ENCODE measurements at places on chromosomes 7 and 10.

DNA sequence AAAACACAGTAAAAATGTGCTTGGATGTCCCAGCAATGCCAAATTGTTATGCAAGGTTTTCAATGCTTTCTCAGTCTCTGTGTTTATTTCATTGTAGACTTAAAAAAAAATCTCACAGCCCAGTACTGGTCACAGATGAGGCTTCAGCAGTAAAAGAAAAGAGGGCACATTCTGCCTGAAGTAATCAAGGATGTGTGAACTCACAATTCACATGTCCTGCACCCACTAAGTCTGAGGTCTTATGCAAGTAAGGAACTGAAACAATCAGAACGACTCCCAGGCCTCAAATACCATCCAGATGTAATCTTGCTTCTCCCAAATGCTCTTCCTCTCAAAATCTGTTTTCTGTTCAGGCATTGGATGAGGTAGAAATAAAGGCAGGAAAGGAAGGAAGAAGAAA is 33.7 kb downstream of the ADRB1 start:
- DNase-seq, result no peak

- no peak for DNase-seq
Observed at GRCh38 chr7:52061666-52062065, 745.1 kb upstream of the COBL start.

- no peak for DNase-seq
Observed at GRCh38 chr7:16365177-16365576, 56.2 kb downstream of the CRPPA start.

DNA sequence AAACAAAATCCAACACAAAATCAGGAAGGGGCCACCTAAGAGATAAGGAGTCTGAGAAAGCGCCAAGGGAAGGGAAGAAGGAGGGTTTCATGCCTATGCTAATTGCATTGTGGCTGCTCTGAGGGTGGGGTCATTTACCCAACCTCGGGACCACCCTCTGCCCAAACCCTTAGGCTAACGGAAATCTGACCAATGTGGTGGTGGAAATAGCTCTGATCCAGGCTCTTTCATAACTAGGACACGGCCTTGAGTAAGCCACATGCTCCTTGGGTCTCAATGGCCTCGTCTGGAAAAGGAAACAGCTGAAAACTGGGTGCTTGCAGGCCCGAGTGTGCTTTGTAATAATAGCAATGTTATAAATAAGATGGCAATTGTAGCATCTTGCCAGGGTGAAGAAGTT is 14.9 kb upstream of the SRGN start:
- no peak for DNase-seq

GRCh38 chr7:4725014-4725849 is 43.1 kb downstream of the FOXK1 start:
- peak; percentile 40 for DNase-seq

- no peak for DNase-seq
Observed at GRCh38 chr10:4069491-4069890, 284.5 kb upstream of the KLF6 start.

- DNase-seq, result no peak
Observed at GRCh38 chr7:82141427-82141826, 302.1 kb downstream of the CACNA2D1 start.

DNA sequence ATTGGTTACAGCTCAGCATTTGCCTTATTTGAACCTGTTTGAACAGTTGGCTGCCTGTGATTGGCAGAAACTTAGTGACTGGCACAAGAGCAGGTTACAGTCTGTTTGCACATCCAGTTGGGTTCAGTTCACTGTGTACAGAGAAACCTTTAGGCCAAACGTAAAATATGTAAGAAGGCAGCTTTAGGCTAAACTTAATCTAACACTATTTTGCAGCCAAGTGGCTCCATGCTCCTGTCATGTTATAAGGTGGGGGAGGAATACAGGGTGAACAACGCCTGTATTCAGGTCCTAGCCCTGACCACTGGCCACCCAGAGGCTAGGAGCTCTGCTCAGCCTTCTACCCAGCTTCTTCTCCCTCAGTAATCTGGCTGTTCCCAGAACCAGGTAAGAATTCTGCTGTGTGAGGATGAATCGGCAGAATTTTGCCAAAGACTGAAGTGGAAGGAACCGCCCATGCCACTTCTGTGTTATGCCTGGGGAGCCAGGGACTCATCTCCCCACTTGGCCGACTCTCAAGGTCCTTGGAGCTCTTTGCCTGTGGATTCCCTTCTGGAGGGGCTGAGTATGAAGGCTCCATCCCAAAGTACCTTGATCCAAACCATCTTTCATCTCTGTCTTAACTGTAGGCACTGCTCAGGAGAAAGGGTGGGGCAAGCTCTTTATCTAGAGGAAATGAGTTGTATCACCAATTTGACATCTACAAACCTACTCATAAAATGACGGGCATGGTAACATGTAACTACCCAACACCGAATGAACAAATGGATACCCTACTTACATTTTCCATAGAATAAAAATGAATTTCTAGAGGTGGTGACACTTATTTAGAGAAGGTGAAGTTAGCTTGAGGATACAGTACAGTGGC is 164.4 kb upstream of the NAMPT start:
- no peak for DNase-seq

DNA sequence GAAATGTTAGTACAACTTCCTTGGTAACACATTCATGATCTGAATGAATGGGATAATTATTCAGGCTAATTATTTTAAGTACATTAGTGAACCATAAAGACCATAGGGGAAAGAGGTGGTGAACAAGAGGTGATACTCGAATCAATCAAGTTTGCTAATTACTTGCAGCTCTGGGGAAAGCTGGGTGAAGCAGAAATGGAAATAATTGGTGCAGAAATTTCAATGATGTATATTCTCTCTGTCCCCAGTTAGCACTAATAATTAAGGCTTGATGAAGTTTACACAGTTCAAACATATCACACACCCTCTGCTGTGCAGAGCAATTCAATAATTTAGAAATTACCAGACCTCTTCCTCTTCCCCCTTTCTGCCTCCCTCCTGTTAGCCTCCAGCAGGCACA is 49.4 kb upstream of the OPALIN start:
- no peak for DNase-seq

- no peak for DNase-seq
Observed at GRCh38 chr10:35166607-35167006, 40.0 kb downstream of the CREM start.

DNA sequence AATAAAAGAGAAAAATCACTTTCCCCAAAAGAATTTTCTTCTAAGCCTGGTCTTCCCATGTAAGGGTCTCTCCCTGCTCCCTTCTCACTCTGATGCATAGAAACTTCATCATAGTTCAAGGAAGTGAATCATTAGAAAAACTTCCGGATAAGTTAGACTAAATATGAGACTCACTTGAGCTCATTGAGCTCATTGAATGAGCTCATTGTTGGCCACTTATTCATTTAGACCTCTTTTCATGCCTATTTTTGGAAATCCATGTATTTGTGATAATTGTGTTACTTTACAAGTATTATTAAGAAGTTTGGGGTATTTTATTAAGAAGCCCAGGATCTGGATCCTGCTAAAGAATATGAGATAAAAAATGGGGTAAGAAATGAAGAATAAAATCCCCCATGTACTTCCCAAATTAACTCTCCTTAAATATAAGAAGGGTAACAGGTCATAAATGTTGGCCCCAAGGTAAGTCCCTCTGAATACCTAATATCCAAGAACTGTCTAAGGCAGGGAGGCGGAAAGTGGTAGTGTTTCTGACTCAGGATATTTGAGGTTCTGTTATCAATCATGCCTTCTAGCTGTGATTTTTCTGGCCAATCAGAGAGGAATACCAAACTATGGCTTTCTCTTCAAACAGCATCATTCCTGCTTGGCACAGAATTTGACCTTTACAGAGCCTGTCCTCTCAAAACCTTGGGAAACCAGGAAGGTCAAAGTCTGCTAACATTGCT is 236.5 kb upstream of the PTN start:
- no peak for DNase-seq

DNA sequence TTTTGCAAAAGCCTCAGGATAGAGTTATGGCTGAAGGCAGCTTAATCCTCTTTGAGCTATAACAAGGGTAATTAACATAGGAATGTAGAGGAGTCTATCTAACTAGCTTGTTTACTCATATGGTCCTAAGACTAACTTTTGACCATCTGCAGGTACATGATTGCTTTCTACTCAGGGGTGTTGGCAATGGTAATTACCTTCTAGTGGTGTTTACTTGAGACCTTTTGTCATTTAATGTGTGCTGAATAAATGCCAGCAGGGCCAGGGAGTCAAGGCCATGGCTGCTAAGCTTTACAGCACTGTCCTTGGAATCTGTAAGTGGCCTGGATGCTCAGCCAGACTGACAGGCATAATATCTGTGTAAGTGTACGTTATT is 1325.0 kb downstream of the XPNPEP1 start:
- no peak for DNase-seq

- no peak for DNase-seq
Observed at GRCh38 chr10:58189269-58189668, 78.4 kb downstream of the IPMK start.

GRCh38 chr7:100812729-100813128 is 14.6 kb downstream of the EPHB4 start:
- DNase-seq, result no peak

DNA sequence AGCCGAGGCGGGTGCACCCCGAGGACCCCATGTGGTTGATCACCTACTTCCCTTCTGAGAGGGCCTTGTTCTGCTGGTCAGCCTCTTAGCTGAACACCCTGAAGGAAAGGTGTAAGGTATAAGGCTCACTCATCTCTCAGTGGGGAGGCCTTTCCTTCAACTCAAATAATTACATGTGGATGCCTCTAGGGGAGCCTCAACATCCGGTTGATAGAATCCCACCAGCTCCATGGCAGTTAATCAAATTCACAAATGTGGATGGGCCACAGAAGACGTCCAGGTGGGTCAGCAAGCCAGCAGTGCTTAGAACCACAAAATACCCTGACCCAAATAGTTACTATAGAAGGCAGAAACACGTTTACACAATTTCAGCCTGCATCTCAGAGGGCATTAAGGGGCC is 37.7 kb upstream of the ZNF32 start:
- DNase-seq, result no peak

DNA sequence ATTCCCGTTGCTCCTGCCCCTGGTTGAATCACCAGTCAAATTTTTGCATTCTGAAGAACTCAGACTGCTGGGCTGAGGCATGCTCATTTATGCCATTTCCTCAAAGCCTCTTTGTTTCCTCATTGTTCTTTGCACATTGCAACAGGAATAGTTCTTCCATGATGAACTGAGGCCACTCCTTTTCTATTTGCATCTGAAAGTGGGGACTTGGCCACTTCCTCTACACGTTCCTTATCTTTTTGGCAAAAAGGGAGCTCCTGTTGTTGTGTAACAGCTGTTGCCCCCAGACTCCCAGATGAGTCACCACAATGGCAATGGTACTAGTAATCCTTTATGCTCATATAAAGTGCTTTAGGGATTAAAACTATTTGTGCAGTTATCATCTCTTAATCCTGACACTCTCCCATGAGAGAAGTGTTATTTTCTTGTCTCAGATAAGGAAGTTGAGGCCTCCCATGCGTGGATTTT is 20.1 kb upstream of the ITPRID1 start:
- no peak for DNase-seq

GRCh38 chr10:27661514-27662286 is 83.9 kb downstream of the MKX start:
- no peak for DNase-seq

DNA sequence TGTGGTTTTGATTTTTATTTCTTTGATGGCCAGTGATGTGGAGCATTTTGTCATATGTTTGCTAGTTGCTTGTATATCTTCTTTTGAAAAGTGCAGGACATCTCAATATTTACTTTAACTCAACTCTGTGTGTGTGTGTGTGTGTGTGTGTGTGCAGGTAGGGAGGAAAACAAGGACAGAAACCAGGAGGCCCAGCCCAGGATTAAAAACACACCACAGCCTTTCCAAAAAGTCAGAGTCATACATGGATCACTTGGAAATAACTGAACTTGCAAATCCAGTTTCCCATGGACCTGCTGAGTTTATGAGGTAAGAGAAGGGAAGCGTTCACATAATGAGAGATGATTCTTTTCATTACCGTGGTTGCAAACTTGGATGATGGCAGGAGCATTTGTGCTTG is 189.9 kb upstream of the LYZL1 start:
- no peak for DNase-seq

DNA sequence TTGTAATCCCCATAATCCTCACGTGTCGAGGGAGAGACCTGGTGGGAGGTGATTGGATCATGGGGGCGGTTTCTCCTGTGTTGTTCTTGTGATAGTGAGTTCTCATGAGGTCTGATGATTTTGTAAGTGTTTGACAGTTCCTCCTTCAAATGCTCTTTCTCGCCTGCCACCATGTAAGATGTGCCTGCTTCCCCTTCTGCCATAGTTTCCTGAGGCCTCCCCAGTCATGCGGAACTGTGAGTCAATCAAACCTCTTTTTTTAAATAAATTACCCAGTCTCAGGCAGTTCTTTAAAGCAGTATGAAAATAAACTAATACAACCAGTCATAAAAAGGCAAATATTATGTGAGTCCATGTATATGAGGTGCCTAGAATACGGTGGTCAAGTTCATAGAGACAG is 87.5 kb downstream of the FRMD4A start:
- DNase-seq, result no peak

DNA sequence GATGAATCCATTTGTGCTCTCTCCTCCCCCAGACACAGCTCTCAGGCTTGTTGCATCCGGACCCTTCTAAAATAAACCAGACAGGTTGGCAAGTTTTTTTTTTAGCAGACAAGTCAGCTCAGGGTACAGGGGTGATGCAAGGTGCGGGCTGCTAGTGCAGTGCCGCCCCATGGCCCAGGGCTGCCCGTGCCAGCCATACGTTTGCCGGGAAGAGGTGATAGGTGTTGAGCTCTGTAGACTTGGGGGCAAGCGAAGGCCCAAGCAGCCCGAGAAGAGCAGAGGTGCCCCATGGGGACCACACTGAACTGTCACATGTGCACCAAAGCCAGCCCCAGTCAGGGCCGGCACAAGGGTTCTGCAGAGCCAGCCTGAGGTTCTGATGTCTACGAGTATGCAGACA is 57.1 kb upstream of the PDSS1 start:
- DNase-seq, result no peak

GRCh38 chr10:71700731-71701368 is 18.7 kb downstream of the C10orf105 start:
- DNase-seq, result no peak

DNA sequence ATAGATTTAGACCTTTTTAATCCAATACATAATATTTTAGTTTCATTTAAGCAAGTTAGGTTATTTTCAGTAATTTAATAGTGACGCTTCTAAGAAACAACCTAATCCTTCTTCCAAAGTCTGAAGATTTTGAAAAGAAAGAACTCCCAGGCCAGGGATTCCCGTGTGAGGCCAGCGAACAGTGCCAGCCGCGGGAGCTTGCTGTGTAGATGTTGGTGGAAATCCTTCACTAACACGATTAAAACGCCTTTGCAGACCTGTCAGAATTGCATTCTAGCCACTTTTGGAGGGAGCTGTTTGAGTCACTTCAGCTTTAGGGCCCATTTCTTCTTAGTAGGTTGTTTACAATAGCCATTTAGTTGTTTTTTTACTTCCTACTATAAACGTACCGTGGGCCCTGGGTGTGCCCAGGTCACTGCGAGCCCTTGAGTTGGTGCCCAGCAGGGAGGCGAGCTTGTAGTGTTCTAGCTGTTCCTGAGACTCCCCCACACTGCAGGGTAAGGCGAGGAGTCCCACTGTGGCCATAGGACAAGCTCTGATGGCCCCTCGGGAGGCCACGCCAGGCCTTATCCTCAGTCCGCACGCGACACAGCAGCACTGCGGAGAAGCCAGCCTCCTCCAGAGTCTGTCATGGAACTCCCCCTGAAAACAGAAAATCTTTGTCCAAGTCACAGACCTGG is 32.3 kb downstream of the PPP2R2D start:
- no peak for DNase-seq

- no peak for DNase-seq
Observed at GRCh38 chr10:6068422-6068821, 6.3 kb upstream of the IL2RA start.
